ENCODE measurements at places on chromosomes 1 and 21.

- peak; percentile 89 for DNase-seq
Measured at GRCh38 chr21:27269644-27270043, 302.8 kb upstream of the ADAMTS5 start.

DNA sequence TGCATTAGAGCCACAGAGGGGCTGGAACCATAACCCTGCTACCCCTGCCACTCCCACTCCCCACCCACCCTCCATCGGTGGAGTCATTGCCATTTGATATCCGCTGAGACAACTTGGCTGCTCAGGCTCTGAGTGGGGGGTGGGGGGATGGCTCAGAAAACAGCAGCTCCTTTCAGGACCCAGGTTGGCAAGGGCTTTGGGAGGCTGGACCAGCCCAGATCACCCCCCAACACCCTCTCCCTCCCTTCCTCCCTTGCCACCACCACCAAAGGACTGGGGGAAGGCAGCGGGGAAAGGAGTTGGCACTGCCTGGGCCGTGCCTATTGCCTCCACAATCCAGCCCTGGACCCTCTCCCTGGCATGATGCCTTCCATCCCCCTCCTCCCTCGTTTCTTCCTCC is 1.7 kb downstream of the KCNJ10 start:
- DNase-seq = no peak

DNA sequence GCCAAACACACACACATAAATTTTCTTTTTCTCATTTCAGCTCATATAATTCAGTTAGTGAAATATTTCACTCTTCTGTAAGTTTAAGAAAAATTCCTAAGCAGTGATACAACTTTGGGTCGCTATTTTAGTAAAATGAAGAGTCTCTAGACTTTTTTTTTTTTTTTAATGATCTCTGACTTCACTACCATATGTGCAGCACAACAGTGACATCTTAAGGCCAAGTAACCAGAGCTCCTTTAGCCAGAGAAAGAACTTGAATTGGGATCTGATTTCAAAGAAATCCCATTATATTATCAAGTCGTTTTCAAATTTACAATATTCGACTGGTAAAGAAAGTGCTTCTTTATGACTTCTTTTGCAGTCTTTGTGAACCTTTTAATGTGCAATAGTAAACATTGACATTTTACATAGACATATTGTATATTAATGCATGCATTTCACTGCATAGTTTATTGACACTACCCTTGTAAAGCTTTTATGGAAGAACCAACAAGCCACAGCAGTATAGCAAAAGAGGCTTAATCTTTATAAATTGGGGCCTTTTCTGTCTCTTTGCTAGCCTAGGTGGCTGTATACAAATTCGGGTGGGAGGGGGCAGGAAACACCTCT is 62.2 kb downstream of the LRRC40 start:
- DNase-seq = no peak

DNA sequence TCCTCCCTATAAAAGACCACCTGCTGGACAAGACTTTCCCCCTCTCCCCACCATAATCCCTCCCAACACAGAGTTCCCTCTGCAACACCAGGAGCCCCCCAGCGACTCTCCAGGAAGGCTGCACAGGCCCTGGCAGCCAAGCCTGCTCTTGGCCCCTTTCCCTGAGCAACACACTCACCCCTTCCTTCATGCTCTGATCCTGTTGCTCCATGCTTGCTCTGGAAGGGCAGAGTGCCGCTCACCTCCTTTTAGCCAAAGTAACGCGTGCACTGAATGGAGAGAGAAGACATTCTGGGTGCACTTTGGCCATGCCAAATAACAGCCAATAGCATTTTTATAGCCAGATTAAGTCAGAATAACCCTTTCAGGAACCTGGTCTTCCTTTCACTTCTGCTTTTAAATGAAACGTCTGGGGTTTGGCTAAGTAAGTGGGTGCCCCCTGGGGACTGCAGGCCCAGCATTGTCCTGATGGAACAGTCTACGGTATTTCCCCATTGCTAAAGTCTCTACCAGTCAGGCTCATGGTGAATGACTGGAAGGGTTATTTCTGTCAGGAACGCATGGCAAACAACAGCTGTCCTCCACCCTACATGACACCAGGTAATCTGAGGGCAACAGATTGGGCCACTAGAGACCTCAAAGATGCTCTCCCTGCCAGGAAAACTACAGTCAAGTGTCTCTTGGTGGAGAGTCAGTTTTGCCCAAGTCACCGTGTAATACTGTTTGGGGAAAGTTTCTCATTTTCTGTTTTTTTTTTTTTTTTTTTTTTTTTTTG is at the start of gene SLC2A5:
Gene SLC2A5 (minus strand): TSS at position 310 of the 775 bp plus-strand sequence. CDS start 99 bp downstream, at position 211.
- peak; percentile 99 for DNase-seq

DNA sequence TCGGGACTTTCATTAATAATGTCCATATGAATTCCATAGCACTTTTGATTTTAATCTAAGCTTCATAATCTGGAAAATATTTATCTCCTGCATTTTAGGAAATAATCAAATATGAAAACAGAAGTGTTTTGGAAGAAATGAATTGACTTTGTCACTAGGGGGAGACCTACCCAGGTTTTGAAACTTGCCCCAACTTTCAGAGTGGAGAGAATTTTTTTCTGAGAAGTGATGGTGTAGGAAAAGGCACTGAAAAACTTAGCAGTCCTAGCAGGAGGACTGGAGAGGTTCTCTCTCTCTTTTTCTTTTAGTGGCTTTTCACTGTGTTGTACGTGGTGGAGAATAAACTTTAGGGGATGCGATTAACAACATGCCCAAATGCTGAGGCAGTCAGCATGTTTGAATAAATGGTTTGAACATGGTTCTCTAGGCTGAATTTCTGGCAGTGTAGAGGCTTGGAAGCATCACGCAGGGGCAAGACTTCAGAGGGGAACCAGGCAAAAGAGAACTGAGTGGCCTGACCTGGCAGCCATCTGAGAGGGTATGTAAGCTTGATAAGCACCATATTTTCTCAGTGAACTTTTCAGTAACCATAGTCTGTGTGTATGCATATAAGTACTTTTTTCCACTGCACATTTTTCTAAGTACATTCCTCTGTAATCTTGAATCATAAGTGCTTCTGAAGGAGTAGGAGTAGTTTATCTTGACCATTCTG is 68.3 kb upstream of the NEK7 start:
- DNase-seq = peak; percentile 14

DNA sequence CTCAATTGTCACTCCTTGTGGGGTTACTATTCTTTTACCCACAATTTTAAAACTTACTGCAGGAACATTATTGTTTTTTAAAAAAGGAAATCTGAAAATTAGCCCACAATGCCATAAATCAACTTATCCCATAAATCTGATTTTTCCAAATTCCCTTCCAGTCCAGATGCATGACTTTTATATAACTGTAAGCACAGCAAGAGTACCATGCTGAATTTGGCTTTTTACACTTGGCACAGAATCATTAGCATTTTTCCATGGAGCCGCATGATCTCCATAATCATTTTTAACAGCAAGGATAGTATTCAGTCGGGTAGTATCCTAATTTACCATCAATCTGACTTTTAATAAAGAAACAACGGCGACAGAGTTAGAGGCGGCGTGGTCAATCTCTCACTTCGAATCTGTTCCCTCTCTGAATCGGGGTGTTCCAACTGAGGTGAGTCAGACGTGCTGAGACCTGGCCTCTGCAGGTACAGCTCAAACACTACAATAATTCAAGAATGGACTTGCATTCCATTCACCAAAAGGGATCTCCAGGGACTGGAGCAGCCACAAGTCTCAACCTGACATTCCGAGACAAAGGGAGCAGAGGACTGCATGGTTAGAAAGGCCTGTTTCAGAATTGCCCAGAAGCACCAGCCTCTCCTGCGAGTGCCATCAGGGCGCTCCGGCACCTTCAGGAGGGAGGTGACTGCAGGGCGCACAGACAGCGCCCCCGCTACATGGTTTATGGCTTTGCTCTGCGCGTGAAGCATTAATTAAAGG is 48.9 kb downstream of the SLC66A1 start:
- DNase-seq = no peak

DNA sequence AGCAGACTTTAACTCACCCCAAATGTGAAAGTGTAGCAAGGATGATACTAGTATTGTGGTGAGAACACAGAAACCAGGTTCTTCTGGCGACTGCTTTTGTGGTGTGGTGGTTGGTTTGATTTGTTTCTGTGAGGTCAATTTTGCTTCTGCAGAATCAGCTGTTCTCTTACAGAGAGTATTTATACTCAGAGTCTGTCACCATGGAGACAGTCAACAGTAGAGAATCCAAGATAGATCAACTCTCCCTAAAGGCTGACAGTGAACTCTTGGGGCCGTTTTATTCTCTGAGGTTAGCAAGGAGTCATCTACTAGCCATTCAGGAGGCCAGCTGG is at the start of gene CFAP107:
Gene CFAP107 (plus strand): TSS at position 209 of the 332 bp plus-strand sequence. CDS start 231 bp downstream, outside the sequence.
- DNase-seq = peak; percentile 25

GRCh38 chr1:39481289-39481688 is 10.1 kb upstream of the BMP8A start:
- DNase-seq = no peak
